ENCODE measurements at places on chromosomes 3 and 15.

DNA sequence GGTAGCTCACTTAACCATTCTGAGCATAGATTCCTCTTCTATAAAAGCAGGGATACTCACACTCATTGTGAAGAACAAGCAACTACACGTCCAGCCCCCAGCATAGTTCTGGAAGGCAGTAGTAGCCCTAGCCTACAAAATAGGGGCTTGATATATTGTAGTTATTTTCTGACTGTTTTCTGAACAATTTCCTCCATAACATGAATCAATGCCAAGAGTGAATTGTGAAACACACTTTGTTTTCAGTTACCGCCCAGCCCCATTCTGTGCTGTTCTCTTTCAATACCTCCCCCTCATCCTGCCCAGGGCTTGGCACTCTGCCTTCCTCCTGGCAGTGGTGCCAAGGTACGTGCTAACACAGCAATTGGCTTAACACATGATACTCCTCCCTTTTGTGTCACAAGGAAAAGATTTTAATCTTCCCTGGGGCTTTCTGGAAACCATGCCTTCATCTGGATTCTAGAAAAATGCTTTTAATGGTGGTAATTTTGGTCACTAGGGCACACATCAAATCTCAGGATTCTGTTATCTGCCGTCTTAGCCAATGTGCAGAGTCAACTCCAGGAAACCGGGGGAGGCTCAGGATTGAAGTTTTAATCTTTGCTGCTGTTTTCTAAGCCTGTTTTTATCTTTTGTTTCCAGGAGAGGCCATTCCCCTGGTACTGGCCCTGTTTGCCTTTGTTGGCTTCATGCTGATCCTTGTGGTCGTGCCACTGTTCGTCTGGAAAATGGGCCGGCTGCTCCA lies 37.2 kb downstream of the IL20RB start:
- DNase-seq: no peak

- DNase-seq: no peak
Measured at GRCh38 chr3:31241533-31241932, 291.2 kb upstream of the STT3B start.

DNA sequence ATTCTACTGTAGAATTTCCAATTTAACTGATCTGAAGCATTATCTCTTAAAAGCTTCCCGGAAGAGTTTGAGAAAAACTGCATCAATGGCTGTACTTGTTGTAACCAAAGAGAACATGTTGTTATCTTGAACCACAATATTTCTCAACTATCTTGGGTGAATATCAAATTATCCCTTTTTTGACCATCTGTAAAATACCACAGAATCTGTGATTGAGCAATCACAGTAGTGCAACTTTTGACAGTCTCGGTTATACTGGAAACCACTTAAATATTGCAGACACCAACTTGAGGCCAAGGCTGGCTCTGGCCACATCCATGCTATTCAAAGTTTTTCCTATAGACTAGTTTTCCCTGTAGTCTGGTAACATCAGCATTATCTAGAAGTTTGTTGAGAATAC lies 842.8 kb upstream of the EPHA6 start:
- no peak for DNase-seq

DNA sequence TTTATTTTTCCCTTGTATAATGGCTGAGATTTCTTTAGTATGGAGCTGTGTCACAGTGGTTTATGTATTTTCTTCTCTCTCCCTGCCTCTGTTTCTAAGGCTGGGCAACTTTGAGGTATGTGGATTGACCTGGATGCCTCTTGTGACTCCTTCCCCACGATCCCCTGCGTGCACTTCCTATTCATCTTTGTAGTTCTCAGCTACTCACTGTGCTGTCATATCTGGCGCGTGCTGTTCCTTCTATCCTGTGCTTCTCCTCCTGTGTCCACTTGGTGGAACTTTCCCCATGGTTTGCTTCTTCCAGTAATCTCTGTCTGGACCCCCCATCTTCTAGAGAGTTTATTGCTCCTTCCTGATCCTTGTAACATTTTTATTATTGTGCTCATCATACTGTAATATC lies 97.3 kb downstream of the AKAP13 start:
- no peak for DNase-seq

DNA sequence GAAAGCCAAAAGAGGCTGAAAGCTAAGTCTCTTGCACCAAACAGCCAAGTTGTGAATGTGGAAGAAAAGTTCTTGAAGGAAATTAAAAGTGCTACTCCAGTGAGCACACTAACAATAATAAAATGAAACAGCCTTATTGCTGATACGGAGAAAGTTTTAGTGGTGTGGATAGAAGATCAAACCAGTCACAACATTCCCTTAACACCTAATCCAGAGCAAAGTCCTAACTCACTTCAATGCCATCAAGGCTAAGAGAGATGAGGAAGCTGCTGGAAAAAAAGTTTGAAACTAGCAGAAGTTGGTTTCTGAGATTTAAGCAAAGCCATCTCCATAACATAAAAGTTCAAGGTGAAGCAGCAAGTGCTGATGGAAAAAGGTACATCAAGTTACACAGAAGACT lies 288.8 kb upstream of the RARB start:
- no peak for DNase-seq

DNA sequence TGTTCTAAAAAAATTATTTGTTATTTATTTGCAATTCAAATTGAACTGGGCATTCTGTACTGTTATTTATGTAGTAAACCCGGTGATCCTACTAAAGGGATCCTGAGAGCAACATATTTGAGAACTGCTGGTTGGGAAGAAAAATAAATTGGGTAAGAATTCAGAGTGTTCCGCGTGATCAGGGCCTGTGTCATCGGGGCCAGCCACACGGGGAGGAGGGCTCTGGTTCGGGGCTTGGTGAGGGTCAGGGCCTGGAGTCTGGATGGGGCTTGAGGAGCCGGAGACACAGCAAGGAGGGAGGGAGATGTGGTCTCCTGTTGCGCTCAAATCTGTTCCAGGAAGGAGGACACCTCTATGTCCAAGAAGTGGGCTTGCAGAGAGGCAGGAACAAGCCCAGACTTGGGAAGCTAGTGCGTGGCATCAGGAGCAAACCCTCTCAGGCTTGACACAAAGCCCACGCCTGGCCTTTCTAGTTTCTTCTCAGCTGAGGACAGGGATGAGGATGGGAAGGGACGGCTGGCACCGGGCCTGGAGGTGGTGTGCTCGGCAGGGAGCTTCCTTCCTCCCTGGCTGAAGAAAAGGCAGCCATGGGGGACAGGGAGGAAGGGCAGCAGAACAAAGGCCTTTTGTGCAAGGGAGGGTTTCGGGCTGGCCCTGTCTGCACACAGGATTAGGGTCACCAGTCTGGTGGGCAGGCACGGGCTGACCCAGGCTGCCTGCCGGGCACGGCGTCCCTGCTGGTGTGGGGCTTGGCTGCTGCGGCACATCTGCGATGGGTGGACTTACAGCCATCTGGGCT lies 22.9 kb upstream of the FBLN2 start:
- DNase-seq: no peak

- DNase-seq: no peak
Measured at GRCh38 chr3:60094392-60094947, 1044.6 kb upstream of the CFAP20DC start.

GRCh38 chr15:78212008-78212407 lies 22.4 kb downstream of the ACSBG1 start:
- DNase-seq: no peak

- no peak for DNase-seq
Measured at GRCh38 chr3:193620650-193621049, 27.6 kb downstream of the OPA1 start.

- no peak for DNase-seq
Measured at GRCh38 chr15:85780225-85780985, 14.3 kb downstream of the KLHL25 start.

DNA sequence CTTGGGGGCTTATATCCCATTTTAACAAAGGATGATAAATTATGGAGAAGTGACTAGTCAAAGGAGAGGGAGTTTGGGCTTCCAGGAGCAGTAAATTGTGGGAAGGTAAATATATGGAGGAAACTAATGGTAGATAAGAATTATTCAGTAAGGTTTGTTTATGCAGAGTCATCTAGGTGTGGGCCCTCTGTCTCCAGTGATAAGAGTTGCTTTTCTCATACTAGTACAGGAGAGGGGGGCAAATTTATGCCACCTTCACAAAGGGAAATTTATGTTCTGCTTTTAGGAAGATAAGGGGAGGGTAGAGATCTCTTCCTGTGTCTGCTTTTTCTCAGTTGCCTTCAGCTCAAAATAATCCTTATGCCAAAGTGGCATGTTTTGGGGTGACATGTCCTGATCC lies 383.7 kb upstream of the PPP2R3A start:
- DNase-seq: no peak

DNA sequence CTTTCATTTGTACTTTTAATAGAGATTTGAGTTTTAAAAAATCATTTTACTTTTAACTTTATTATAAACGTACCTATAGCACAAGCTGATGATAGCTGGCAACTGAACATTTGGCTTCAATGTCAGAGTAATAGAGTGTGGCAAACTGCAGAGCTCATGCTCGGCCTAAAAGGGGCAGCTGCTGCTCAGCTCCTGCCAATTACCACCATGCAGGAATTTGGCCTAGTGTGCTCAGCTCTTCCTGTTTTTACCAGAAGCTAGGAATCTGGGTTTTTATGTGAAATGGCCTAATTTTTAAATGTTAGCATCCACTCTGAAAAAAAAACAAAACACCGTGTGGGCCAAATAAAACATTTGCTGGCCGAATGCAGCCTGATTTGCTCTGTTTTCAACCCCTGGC lies 1.8 kb downstream of the IFT122 start:
- no peak for DNase-seq

DNA sequence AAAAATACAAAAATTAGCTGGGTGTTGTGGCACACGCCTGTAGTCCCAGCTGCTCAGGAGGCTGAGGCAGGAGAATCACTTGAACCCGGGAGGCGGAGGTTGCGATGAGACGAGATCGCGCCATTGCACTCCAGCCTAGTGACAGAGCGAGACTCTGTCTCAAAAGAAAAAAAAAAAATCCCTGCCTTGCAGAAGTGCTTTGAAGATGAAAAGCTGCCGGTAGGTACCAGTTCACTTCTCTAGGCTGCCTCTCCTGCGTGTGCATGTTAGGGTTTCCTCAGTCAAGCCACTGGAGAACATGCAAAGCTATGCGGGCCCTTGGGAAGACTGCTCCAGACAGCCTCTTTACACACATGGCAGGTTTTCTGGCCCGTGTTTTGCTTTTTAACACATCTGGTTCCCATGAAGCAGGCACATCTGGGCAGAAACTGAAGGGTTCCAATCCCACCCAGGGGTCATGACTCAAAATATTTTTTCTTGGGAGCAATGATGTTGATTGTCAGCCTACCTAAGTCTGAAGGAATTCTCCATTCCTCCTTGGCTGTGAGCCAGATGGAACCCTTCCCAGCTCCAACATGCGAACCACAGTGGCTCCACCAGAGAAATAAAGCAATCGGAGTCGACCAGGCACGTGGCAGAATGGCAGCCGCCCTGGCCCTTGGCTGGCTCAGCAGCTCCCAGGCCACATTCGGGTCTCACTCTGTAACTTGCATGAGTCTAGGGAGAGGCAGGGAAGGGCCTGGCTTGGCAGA lies 29.6 kb downstream of the MGLL start:
- DNase-seq: peak; percentile 98

DNA sequence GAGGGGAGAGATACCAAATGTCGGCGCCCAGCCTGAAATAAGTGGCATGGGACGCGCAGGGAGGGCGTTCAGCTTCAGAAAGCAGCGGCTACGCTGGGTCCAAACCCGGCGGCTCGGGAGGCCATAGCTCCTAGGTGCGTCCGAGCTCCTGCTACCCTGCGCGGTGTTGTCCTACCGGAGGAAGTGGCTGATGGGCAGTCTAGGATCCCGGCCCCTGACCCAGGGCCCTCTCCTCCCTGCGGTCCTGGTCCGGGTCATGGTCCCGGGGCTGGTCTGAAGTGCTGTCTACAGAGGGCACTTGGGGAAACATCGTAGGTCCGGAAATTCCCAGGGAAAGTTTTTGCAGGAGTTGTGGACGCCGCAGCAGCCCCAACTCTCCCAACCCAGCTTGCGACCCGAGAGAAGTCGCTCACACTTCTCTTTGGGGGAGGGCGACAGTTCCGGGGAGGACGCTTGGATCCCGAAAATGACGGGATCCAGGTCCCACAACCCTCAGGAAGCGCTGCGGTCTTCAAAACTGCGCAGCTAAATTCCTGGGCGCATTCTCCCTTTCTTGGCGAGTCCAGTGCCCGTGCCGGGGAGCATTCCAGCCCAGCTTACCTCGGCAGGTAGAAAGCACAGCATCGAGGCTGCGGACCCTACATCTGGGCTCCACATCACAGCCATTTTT lies 9.1 kb upstream of the FOXB1 start:
- no peak for DNase-seq

DNA sequence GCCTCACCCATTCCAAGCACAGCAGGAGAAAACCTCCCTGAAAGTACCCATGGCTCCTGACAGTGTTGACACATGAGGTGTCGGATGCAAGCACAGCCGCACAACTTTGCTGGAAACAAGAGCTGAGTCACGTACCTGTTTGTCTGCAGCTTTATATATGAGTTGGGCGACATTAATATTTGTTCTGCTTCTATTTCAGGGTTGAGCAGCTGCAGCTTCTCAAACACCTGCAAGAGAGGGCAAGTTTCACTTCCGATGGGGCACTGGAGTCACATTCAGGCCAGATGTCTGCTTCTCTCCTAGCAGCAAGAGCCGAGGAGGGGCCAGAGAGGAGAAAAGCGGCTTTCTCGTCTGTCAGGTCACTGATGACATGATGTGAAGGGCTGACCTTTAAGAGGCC lies 88.0 kb downstream of the NUP210 start:
- no peak for DNase-seq

DNA sequence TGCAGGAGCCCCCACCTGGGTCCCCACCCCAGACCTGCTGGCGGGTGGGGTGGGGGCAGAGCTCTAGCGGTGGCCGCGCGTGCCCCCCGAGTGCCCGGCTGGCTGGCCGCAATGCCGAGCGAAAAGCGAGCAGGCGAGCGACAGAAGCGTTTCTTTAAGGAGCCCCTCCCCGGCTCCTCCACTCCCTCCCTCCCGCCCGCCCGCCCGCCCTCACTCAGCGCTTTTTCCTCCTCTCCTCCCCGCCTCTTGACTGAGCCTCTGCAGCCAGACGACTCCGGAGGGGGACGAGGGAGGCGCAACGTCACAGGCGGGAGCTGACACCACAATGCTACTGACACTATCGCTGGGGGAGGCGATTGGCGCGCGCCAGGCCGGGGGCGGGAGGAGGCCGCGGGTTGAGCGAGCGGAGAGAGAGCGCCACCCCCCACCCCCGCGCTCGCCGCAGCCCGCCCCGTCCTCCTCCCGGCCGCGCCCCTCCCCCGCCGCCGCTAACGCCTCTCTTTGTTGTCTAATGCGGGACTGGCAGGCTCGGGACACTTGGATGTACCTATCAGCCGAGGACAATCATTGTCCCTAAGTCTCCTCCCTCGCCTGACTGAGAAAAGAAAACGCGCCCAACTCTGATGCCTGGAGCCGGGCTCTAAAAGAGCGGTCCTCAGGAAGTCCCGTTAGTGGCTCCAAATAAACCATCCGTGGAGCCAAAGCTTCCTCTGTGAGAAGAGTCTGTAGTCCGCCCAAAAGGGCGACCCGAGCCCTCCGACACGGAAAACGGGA lies at the start of gene MEX3B:
Gene MEX3B (minus strand): TSS at position 127 of the 774 bp plus-strand sequence. CDS start 313 bp downstream, outside the sequence.
- peak; percentile 96 for DNase-seq

DNA sequence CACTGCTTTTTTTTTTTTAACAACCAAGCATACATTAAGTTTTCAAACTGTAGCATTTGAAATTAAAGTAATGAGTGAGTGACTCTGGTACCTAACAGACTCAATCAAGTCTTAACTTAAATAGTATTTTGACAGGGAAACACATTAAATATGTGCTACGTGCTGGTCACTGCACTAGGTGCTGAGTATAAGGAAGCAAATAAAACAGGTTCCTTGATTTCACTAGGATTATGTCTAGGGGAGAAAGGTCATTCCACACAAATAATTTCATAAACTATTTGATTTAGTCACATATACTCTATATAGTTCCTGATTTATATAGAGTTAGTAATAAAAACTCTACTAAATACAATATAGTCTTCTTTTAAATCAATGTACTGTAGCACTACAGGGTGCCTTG lies 89.4 kb downstream of the SUCLG2 start:
- DNase-seq: no peak

All from HS-27A (cell line).